ENCODE measurements at places on chromosomes 2 and 18. TPM values are rescaled to one million over a fixed set of nuclear protein-coding genes. Genes with fewer than 3 reads are reported as not detected.

DNA sequence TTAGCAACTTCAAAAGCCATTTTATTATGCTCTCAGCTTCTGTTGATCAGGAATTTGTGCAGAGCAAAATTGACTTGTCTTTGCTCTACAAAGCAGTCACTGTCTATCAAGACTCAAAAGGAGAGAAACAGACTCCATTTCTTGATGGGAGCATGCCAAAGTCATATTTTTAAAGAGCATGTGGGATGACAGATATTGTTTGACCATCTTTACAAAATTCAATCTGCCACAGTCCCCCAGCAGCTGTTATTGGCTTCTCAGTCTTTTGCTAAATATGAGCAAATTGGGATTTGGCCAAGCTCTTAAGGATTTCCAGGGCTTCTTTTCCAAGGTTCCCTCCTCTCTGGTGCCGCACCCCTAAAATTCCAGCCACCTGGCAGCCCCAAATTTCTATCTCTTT is 67.9 kb downstream of the TEX51 start:
- no peak for DNase-seq

DNA sequence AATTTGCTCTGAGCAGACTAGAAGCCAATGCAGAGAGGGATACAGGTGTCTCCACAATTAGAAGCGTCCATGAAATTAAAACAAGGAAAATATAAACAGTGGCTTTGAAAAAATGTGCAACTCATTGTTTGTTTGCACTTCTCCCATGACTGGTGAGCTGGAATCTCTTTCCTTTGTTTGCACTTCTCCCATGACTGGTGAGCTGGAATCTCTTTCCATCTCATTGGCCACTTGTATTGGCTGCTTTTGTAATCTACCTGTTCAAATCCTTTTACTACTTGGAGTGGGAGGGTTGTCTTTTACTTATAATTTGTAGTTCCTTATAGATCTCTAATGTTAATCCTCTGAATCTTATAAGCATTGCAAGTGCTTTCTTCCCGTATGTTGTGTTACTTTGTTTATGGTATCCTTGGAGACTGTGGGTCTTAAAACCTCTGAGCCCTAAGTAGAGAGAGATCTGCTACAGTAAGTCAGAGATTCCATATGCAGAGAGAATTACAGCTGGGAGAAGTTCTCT is 94.1 kb downstream of the RTN4 start:
- no peak for DNase-seq

Gene IL36A
- total RNA-seq: not detected

DNA sequence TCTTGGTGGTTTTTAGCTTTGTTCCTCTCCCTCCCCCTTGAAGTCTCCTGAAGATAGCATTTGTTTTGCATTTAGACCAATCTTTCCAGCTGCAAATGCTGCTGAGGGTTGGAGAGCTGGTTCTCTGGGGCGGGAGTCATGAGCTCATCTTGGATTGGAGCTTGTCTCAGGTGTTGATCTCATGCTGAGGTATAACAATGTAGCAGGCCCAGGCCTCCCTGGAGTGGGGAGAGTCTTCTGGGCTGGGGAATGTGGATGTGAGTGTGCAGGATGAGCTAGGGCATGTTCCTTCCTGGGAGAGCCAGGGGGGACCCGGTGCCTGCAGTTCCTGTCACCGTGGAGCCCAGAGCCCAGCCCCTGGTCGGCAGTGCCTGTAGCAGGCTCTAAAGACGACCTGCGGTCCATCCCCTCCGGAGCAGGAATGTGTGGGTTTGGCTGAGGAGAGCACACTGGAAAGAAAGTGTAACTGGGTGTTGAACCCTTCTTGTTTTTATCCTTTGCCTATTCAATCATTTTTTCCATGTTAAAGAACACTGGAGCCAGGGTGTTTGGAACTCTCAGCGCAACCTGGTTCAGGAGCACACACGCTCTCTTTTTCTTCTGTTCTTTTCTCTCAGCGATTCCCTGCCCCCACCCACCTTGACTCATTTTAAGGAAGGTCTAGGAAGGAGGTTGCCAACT is 2.7 kb downstream of the ZNF532 start:
- no peak for DNase-seq

Gene ADCYAP1
- not detected for total RNA-seq

GRCh38 chr2:161161074-161161706 is 962 bp downstream of the TANK start:
- DNase-seq: no peak

Gene CNDP2
- total RNA-seq: 83.3 TPM

Gene NPHP1
- 6.7 TPM for total RNA-seq

DNA sequence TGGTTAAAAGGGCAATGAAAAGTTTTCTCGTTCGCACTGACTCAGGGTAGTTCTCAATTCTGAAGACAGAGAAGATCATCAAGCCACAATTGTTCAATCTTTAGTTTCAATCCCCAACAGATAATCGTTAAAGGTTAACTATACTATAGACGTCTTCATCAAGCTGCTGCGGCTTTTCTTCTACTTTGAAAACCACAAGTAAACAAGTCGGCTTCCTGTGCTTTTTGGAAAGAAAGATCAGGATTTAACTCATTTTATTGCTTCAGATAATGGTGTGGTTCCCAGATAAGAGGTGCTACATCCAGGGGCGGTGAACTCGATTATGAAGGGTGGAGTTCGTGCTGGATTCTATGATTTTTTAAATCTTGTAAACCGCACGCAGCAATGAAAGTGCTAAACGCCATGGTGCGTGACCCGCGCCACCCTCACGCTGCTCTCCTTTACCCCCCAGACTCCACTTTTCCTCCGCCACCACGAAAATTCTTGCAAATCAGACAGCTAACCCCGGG is 545 bp upstream of the CDCA7 start:
- no peak for DNase-seq

GRCh38 chr2:31141443-31142085 is 3.3 kb upstream of the GALNT14 start:
- DNase-seq: no peak

Gene CCDC74A
- 5.6 TPM for total RNA-seq

Gene ACMSD
- total RNA-seq: not detected

Gene MRPL53
- 120 TPM for total RNA-seq

Gene MCM6
- total RNA-seq: 20.8 TPM

Gene ACVR1C
- total RNA-seq: not detected

GRCh38 chr2:144509879-144510221 is 10.1 kb downstream of the ZEB2 start:
- no peak for DNase-seq

DNA sequence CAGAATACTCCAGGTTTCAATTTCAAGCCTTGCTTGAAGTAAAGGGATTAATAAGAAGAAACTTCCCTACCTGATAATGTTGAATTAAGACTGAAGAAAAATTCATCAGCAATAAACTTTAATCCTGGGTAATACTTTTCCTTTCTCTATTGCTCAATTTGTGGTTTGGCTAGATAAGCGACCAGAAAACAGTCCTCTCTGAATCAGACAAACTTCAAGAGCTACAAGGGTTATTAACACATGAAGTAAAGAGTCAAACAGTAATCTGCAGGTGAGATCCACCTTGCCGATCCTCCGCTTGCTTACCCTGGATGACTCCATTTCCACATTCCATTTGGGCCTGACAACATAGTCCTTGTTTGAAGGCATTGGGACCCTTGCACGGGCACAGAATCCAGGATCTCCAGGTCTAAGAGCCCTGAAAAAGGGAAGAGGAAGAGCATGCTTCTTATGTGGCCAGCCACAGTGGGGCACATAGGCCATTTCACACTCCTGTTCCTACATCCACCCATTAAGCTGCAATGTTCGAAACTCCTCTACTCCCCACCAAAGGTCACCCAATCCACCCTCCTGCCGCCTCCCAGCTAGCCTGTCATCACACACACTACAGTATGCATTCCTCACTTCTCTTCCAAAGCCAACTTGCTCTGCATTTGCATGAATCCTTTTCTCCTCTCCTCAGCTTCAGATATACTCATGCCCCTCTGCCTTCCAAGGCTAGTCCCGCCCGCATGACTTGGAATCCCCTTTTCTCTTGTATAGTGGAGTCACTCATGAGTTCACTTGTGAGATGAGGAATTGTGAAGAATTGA is 39.8 kb downstream of the IWS1 start:
- DNase-seq: no peak

DNA sequence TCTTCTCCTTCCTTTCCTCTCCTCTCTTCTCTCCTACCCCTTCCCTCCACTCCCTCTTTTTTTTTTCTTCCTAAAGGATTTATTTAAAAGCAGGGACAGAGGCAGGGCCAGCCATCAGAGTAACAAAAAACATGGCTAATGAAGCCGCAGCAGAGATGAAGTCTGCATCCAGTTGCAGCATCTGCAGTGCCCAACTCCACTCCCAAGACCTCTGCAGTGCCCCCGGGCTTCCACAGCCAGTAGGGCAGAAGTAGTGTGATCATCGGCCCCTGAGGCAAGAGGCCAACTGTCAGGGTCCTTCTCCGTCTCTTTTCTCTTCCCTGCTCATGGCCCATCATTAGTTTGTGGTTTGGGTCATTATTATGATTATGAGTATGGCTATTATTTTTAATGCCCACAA is 4.2 kb upstream of the EGR4 start:
- no peak for DNase-seq

Gene FAP
- 66.3 TPM for total RNA-seq

Gene POU3F3
- total RNA-seq: not detected

DNA sequence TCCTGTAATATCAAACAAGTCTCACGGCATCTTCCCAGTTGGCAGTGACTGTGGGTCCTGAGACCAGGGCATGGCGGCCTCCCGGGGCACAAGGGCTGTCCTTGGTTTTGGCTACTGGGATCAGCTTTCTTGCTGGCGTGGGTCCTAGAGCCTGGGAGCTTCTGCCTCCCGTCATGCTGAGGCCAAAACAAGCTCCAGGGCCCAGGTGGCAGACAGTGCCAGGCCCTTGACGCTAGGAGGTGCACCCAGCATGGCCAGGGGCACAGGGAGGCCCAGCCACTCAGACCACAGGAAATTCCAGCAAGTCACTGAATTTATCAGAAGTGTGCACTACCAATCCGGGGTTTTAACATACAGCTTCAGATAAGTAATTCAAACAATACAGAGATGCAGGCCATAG is 184.7 kb downstream of the EIPR1 start:
- no peak for DNase-seq

Gene ARHGEF4
- total RNA-seq: 1.1 TPM

Gene DYSF
- 0.57 TPM for total RNA-seq

Gene PROM2
- total RNA-seq: 0.44 TPM

GRCh38 chr18:48773821-48774220 is 176.9 kb downstream of the SMAD7 start:
- no peak for DNase-seq

Gene SDC1
- total RNA-seq: 86.3 TPM

Gene ITM2C
- 50.0 TPM for total RNA-seq

Gene RAX
- total RNA-seq: not detected

- DNase-seq: no peak
Measured at GRCh38 chr2:239598011-239598731, 197.4 kb upstream of the HDAC4 start.

Gene PIGN
- total RNA-seq: 22.6 TPM

DNA sequence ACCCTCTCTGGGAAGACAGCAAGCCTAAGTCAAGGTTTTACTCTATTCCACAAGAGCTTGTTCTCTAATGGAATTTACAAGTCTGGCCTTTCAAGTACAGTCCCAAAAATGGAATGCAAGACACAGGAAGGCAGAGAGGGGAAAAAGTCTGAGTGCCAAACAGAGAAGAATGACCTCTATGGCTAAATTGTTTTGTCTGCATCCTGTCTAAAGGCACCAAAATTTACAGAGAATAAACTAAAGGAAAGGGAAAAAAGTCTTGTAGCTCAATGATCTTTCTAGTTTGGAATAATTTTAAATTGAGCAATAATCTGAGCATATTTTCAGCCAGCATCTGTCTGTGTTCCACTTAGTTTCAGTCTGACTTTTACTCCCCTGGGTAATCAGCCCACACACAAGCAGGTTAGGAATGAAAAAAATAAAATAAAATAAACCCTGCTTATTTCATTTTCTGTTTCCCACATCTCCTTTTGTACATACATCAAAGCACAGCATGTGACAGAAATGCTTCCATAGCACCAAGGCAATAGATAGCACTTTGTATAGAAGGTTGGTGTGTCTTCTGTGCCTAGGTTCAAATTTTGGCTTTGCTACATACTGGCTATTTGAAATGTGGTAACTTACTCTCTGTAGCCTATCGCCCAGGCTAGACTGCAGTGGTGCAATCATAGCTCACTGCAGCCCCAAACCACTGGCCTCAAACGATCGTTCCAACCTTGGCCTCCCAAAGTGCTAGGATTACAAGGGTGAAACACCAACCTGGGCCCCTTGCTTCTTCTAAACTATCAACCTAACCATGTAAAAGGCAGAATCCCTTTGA is 105.1 kb downstream of the SLC8A1 start:
- peak; percentile 38 for DNase-seq
